ENCODE measurements at places on chromosomes 13 and 19. TPM values are rescaled to one million over a fixed set of nuclear protein-coding genes. Genes with fewer than 3 reads are reported as not detected.
A peak's percentile ranks its signal among the peaks of the same experiment; 100 is the strongest.

The COL5A3 gene
- total RNA-seq = 0.18 TPM

The LMTK3 gene
- total RNA-seq = 2.8 TPM

The NAPSA gene
- total RNA-seq = 0.73 TPM

The USHBP1 gene
- not detected for total RNA-seq

The DUXA gene
- total RNA-seq = not detected

The ZSCAN4 gene
- total RNA-seq = not detected

GRCh38 chr19:39474139-39474620 lies 6.5 kb upstream of the TIMM50 start:
- H3K27ac ChIP-seq = peak overlapping the region; percentile 49
- H3K4me1 ChIP-seq = peaks cover 16% of the 10 kb centered on the region
- no peaks in the 10 kb centered on the region for H3K27me3 ChIP-seq
- no peak overlapping the region for H3K4me3 ChIP-seq
- DNase-seq = peak; percentile 72
- H3K36me3 ChIP-seq = peaks cover 65% of the 10 kb centered on the region

GRCh38 chr19:12641456-12641855 lies 25.1 kb downstream of the MAN2B1 start:
- no peak for DNase-seq
- no peaks in the 10 kb centered on the region for H3K27me3 ChIP-seq
- peaks cover 24% of the 10 kb centered on the region for H3K36me3 ChIP-seq
- peaks cover 14% of the 10 kb centered on the region for H3K4me1 ChIP-seq
- H3K27ac ChIP-seq = no peak overlapping the region

- H3K4me1 ChIP-seq = peaks cover 15% of the 10 kb centered on the region
- H3K36me3 ChIP-seq = no peaks in the 10 kb centered on the region
- peak overlapping the region; percentile 30 for H3K27ac ChIP-seq
- H3K4me3 ChIP-seq = peak overlapping the region; percentile 91
These were observed 781 bp upstream of the SPRYD7 start for GRCh38 chr13:49936968-49937273.

DNA sequence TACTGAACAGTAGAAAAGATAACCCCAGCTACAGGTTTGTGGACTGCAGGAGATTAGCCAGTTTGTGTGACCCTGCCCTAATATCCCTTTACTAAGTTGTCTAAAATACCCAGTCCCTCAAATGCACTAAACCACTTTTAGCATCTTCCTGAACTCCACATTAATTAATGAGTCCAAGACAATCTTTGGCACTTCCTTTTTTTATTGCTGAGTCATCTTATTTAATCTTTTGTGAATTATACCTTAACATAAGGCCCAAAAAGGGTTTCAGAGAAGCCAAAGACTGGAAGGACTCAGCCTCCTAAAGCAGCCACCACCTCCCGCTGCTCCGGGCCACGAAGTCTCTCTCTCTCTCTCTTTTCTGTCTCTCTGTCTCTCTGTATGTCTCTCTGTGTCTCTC lies 48.8 kb upstream of the PDCD5 start:
- H3K36me3 ChIP-seq = no peaks in the 10 kb centered on the region
- no peaks in the 10 kb centered on the region for H3K27me3 ChIP-seq
- DNase-seq = no peak
- no peaks in the 10 kb centered on the region for H3K4me1 ChIP-seq
- no peak overlapping the region for H3K27ac ChIP-seq

All from activated CD8-positive, alpha-beta T cell treated with anti-CD3 and anti-CD28 coated beads, Interleukin-2, amount 10 ng/mL, durations not matched to agents 7 days and 5 days (primary cell).